ENCODE measurements at places on chromosomes 1 and 21.

DNA sequence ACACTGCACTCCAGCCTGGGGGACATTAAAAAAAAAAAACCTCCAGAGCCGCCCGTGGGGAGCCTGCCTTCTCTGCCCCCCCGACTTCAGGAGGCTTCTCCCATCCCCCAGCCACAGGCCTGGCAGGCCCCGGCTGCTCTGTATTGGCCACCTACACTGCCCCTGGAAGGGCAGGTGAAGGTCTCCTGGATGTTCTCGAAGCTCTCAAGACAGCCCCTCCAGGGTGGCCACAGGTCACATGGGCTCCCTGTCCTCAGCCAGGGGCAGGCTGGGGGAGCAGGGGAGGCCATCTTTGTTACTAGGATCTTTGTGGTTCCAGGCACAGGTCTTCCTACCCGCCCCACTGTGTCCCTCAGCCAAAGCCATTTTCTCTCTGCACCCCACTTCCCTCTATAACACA, 32.8 kb downstream of the PADI6 start:
- H3K4me3 ChIP-seq, result no peak overlapping the region
- H3K27me3 ChIP-seq, result no peaks in the 10 kb centered on the region
- H3K27ac ChIP-seq, result no peak overlapping the region
- no peak for DNase-seq
- peaks cover 33% of the 10 kb centered on the region for H3K36me3 ChIP-seq

DNA sequence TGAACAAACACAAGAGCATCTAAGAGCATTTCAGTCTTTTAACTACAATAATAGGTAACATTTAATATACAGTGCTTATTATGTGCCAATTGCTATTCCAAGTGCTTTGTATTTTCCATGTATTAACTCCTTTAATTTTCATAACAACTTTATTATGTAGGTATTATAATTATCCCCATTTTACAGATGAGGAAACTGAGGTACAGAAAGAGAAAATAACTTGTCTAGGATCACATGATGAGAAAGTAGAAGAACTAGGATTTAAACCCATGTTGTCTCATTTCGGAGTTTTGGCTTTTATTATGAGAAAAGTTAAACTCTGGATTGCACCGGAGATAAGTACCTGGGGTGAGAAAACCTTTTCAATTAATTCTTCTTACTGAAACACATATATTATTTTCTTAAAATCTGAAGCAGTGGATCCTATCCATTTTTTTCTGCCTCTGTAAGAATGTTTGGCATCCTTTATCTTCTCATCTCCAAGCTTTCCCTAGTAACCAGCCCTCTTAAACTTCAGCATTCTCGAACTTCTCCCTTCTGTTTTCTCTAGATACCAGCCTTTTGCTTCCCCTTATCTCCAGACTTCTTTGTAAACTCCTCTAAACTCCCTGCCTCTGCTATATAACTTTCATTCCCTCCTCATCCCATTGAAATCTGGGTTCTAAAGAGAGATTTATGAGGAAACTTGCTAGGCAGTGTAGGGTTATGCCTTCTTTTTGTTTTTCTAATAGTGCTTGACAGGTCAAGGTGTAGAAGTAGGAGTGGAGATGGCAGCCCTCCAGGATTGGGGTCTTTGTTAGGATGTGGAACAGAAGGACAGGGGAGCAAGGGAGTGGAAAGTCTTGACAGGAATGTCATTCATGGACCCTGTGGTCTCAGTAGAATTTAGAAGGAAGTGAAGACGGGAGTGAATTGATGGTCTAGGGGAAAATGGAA, 28.3 kb downstream of the POU2F1 start:
- no peaks in the 10 kb centered on the region for H3K27me3 ChIP-seq
- no peak for DNase-seq
- H3K4me1 ChIP-seq, result no peaks in the 10 kb centered on the region

DNA sequence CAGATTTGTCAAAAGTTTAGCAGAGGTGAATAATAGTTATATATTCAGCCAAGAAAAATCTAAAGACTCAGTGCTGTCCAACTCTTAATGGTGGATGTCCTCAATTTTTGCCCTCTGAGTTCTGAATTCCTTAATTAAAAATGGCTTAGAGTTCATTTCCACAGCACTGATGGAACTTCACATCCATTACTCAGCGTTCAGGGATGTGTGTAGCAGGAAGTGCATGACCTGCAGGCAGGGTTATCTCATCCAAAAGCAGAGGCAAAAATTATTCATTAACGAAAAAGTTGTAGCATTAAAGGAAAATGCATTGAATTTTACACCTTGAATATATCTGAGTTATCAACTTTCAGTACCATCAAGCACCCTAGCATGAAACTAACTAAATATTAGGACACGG, 96.7 kb downstream of the ZP4 start:
- H3K27me3 ChIP-seq, result no peaks in the 10 kb centered on the region
- H3K4me3 ChIP-seq, result no peak overlapping the region
- no peaks in the 10 kb centered on the region for H3K4me1 ChIP-seq
- no peak overlapping the region for H3K27ac ChIP-seq

DNA sequence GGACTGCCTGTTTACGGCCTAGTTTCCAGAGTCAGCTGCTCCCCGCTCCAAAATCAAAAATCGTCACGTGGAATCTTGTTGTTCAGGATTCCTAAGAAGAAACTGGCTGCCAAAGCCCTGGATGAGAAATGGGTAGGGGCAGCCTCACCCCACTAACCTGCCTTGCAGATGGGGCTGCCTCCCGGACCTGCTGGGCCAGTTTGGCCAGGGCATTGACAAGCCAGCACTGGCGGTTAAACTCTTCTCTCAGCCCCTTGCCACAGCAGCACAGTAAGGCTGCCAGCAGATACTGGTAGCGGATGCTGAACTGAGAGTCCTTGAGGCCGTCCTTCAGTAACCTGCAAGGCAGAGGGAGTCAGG, 31.6 kb upstream of the PPP1R15B start:
- H3K4me3 ChIP-seq, result no peak overlapping the region
- no peak for DNase-seq
- peaks cover under 1% of the 10 kb centered on the region for H3K4me1 ChIP-seq
- H3K36me3 ChIP-seq, result peaks cover 6% of the 10 kb centered on the region
- H3K27me3 ChIP-seq, result no peaks in the 10 kb centered on the region

GRCh38 chr21:34997294-34997693, 51.8 kb downstream of the RUNX1 start:
- H3K27me3 ChIP-seq, result no peaks in the 10 kb centered on the region
- no peak for DNase-seq
- H3K4me1 ChIP-seq, result peaks cover 53% of the 10 kb centered on the region
- H3K4me3 ChIP-seq, result no peak overlapping the region

Data from CD14-positive monocyte (primary cell).